ENCODE measurements at places on chromosomes 12 and 14.

DNA sequence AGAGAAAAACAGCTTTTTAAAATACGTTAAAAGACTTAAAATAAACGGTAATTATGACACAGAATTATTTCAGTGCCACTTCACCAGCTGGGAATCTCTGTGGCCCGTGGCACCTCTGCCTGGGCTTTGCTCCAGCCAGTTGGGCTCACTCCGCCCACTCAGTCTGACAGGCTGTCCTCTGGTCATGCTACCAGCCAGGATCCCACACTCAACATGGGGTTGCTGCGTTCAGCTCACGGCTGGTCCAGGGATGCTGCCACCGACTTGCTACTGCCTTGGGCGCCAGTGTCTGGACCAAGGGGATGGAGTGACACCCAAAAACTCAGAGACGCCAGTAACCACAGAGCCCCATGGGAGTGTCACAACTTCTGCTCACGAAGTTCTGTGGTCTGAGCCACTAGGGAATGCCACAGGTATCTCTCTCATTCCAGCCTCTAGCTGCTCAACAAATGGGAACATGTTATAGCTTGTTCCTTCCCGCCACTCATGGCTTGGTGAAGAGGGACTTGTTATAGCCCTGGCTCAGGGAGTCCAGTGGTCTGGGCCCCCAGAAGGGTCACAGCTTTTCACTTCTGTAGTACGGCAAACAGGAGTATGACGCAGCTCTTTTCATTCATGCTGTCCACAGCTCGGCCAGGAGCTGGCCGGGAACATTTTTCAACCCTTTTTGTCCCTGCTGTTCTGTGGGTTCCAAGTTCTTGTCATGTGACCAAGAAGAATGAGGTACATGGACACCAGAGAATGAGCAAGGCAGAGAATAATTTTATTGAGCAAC lies 23.4 kb upstream of the ATXN7L3B start:
- no peak for DNase-seq

DNA sequence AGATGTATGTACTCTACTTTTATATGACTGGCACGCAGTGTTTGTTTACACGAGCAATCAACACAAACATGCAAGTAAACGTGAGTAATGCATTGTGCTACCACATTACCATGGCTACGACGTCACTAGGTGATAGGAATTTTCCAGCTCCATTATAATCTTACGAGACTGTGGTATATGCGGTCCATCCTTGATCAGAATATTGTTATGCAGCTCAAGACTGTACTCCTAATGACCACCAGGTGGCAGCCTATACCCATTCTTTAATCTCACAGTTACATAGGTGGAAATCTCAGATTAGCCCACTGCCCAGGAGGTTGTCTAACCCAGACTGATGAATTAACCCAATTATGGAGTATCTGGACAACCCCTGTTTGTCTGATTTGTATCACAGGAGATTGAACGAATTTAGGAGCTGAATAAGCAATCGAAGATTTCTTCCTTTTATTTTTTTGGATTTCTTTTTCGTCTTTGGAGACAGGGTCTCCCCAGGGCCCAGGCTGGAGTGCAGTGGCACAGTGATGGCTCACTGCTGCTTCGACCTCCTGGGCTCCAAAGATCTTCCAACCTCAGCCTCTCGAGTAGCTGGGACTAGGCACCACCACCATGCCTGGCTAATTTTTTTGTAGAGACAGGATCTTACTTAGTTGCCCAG lies 8.7 kb upstream of the TESPA1 start:
- no peak for DNase-seq

- no peak for DNase-seq
These were observed 345.9 kb upstream of the RGS6 start for GRCh38 chr14:71586131-71586897.

- no peak for DNase-seq
These were observed 20.6 kb downstream of the LRTM2 start for GRCh38 chr12:1840981-1841425.

- no peak for DNase-seq
These were observed 736 bp upstream of the PHLDA1 start for GRCh38 chr12:76032043-76032981.
